LoVo (cell line): ENCODE measurements at places on chromosomes 3 and 15.

DNA sequence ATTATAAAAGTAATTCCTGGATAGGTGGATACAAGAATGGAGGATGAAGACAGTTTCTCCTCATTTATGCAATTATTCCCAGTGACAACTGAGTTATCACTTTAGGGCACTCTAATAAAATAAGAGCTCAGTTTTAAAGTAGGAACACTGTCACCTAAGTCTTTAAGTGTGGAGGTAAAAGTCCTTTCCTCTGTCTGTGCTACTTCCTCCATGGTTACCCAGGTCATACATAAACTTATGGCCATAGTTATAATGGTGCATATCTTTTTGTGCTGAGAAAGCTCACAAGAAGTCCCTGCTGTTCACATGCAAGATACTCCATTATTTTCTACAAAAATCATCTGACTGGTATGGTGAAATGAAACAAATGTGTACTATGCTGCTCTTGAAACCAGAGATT lies 1093.6 kb downstream of the IGSF11 start:
- no peak for DNase-seq

- no peak for DNase-seq
These were observed 10.1 kb downstream of the HACD3 start for GRCh38 chr15:65540314-65540713.

DNA sequence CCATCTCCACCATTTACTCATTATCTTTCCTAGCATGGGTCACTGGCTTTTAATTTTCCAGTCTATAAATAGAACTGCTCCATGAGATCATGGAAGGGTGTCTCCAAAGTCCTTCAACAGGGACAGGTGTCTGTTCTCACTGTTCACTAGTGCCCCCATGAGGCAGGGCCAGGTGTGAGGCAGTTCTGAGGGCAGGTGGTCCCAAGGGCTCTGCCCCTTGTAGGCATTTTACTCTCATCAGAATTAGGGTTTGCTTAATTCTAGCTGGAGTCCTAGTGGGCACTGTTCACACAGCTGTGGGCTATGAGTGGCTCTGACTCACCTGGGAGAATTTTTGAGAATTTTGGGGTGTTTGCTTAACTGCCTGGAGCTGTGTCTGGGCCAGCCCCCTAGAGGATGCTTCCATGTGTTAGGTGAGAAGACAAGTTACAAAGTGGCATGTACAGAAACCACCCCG lies 248.0 kb upstream of the LYSMD4 start:
- DNase-seq: no peak

DNA sequence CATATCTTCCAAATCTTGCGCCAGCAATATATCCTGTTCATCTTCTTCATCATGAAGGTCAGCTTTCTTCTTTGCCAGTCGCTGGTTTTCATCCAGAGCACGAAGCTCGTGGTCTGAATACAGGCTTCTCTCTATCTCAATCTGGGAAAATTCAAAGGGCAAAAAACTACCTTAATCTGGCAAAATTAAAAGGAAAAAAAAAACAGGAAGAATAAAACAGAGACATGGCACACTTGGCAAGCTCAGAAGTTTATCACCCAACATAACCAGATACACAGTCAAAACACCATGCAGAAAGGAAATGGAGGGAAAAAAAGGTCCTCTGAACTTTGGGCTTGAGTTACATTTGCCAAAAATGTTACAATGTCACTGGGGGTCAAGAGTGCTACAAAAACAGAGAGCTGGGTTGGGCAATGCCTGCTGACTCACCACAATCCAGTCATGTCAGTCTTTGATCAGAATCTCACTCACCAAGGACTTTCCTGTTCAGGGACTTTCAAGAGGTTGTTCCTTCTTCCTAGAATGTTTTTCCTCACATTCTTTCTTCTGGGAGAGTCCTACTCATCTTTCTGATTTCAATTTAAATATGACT lies 1.5 kb downstream of the MRPL46 start:
- DNase-seq: peak; percentile 39

GRCh38 chr3:66297900-66298299 lies 77.1 kb downstream of the SLC25A26 start:
- no peak for DNase-seq

GRCh38 chr3:12750223-12750622 lies 8.8 kb downstream of the TMEM40 start:
- DNase-seq: peak; percentile 38

- no peak for DNase-seq
These were observed at the start of gene NDN for GRCh38 chr15:23687143-23687470. Gene NDN (minus strand): TSS chr15:23687305. CDS start chr15:23687217, 88 bp downstream.

- DNase-seq: no peak
These were observed 338.1 kb downstream of the GAP43 start for GRCh38 chr3:115961380-115961779.

DNA sequence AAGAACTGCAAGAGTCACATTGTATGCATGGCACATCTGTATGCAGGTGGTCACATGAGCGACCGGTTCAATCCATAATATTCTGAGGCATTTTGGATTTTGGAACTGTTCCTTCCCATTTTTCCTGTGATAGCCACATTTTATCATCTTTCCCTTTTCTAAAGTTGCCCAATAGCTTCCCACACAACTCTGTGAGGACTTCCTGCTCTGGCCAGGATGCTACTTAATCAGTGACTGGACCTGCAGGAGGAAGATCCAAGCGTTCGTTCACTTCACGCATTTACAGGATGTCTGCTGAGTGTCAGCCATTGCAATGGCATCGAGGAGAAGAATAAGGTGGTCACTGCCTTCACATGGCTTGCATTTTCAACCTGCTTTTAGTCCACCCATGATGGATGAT lies 9.8 kb downstream of the KLHL6 start:
- DNase-seq: no peak
